Bone marrow (tissue), 2 donors: ENCODE measurements at places on chromosomes 11 and 22.
A peak's percentile ranks its signal among the peaks of the same experiment; 100 is the strongest.

GRCh38 chr11:19079643-19080440 lies 19.3 kb upstream of the MRGPRX2 start:
- DNase-seq = no peak

- no peak for DNase-seq
These were observed 2.8 kb upstream of the SIDT2 start for GRCh38 chr11:117175781-117176180.

DNA sequence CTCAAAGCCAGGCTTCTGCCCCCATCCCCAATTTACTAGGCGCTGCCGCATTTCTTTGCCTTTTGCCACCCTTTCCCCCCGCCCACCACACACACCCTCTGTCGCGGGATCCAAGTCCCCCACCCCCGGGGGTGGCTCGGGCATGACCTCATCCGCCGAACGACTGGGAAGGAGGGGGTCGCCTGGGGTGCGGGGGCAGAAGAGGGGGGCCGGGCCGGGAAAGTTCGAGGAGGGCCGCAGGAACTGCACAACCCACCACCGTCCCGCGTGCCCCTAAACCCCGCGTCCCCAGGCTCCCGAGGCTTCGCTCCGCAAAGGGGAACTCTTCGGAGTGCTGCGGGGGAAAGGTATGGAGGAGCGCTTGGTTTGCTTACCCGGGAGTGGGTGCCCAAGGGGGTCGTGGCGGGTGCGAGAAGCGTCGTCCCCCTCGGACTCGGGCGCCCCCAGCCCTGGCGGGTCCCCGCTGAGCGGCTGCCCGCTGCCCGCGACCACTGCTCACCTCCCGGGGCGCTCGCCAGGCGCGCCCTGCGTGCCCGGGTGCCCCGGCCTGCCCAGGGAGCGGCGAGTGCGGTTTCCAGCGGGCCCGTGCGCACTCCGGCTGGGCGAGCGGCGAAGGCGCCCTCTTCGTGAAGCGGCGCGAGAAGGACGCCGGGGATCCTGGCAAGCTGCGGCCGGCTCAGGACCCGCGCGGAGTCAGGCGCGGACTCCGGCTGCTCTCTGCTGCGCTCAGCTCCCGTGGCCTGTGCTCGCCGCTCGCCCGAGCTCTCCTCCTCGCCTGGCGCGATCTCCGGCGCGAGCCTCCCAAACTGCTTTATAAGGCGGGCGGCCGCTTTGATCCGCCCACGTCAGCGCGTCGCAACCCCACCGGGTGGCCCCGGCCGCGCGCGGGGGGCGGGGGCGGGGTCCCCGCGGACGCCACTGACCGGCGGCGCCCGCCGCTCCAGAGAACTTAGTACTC lies 4.0 kb upstream of the WNT11 start:
- DNase-seq = peak; percentile 11

DNA sequence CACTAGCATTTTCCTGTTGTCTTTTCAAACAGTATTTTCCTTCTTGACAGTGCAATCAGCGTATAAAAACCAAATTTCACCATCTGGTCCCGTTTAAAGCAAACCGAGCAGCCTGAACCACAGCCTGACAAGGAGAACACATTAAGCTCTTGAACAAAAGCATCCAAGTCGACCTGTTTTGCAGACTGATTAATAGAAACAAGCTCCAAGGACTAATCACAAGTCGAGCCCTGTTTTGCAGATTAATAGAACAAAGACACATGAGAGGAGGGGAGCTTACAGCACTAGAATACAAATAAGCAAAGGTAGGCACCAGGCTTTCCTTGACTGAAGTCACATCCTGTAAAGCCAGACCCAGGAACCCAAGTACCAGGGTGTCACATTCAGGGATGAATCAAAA lies 104.8 kb downstream of the MPPED2 start:
- DNase-seq = no peak

DNA sequence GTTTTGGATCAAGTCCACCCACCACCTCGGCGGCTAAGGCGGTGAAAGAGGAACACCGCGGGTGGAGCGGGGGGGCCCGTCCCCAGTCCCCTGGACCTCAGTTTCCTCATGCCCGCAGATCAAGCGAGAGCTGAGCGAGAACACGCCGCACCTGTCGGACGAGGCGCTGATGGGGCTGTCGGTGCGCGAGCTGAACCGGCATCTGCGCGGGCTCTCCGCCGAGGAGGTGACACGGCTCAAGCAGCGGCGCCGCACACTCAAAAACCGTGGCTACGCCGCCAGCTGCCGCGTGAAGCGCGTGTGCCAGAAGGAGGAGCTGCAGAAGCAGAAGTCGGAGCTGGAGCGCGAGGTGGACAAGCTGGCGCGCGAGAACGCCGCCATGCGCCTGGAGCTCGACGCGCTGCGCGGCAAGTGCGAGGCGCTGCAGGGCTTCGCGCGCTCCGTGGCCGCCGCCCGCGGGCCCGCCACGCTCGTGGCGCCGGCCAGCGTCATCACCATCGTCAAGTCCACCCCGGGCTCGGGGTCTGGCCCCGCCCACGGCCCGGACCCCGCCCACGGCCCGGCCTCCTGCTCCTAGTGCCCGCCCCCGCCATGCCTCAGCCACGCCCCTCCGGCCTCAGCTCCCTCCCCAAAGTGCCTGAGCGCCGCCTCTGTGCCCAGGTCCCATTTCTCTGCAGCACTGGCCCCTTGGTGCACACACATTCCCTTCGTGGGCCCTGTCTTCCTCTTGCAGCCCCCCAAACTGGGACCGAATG lies 12.7 kb downstream of the MAFF start:
- DNase-seq = no peak

DNA sequence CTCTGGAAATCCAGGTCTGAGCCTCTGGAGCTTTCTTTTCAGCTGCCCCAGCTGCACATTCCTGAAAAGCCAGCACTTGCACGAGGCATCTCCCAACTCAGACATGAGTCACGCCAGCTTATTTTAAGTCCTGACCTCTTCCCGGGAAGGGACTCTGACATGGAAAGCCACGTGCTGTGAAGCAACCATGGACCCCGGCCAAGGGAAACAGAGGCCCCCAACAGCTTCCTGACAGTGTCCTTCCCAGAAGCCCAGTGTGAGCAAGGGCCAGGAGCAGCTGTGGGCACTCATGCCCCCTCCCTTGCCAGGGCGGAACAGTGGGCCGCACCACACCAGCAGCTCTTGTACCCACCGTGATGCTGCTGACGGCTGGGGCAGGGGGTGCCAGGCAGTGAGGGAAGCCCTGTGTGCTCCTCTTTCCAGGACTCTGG lies 118.8 kb upstream of the CADM1 start:
- no peak for DNase-seq

DNA sequence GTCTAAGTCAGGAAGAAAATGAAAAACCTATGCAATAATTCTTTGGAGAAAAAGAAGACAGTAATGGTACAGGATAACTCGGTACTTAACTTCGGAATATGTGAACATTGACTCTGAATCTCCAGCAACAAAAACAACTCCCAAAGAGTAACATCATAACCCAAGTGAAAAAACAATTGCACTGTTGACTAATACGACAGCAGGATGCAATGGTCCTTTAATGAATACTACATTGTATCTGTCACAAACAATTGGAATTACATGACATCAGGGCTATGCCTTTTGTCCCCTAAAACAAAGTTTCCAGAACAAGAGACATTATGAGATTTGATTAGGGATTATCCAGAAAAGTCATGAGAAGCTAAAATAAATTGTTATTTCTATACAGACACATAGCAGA lies 1065.9 kb downstream of the LRRC4C start:
- DNase-seq = no peak

- DNase-seq = no peak
These were observed 662.1 kb downstream of the NTM start for GRCh38 chr11:132032555-132032954.

DNA sequence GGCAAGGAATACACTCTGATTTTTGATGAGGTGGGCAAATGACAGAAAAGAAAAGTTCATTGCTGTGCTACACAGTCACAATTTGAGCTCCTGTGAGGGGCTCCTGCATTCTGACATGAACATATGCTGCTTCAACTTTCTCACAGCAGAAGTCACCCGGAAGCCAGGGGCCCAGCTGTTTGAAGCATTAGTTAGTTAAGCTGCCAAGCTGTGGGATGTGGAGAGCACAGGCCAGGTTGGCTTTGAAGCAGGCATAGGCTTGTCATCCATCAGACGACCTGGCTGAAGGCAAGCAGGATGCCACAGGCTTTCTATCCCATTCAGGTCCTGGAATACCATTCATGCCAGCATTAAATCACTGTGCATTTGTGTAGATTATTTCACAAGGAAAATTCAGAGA lies 63.1 kb downstream of the MTNR1B start:
- no peak for DNase-seq

GRCh38 chr11:33449798-33450197 lies 192.6 kb downstream of the HIPK3 start:
- no peak for DNase-seq

DNA sequence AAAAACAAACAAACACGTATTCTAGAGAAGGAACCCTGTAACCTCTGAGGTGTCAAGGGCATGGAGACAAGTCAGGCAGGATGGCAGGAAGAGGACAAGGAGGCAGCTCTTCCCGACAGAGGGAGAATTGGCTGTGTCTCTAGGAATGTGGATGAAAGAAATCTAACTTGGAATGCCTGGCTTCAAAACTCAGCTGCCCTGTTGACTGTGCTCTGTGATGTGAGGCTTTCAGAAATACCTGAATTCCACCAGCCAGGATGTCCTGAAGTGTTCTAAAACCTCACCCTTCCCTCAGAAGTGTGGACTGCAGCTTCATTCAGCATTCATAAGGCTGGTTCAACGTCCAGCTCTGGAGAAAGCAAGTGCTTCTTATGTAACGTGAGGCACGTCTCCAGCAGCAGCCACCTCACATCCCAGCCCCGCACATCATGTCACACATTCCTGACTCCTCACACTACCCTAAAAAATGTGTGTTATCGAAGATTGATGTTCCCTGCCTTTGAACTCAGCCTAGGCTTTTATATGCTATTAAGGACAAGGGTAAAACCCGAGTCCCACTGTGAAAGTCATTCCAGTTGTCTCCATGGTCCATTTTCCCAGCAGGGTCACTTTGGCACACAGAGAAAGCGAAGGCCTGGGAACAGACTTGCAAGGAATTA lies 398.9 kb downstream of the ETS1 start:
- no peak for DNase-seq

DNA sequence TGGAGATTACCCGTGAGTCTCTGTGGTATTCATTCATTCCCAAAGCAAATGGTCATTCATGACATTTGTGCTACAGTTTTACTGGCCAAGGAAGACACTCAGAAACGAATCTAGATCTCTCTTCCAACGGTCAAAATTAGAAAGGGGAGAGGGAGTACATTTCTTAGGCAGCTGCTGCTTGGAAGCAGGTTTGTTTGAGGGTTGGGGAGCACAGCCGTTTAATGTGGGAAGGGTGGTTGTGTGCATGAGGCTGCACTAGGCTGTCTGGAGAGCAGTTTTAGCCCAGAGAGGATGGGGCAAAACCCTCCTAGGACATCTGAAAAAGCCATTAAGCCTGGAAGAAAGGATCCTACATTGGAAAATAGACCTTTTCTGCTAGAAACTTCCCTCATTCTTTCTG lies 29.7 kb upstream of the TIMP3 start:
- DNase-seq = no peak

DNA sequence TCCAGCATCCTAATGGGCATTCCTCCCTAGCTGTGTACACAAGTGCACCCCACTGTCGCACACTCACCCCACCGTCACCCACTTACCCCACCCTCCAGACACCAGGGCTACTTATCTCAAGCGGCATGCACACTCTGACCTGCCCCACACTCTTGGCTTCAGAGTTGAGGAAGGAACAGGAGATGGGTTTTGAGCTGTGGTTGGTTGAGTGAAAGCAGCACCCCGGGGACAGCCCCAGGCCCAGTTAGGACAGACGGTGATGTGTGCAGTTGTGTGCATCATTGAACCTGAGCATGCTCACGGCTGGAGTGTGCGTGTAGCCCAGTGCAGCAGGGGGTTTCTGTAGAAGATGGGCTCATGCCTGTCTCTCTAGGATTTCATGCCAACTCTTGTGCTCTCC lies 32.5 kb downstream of the AHNAK start:
- no peak for DNase-seq

GRCh38 chr11:102323542-102324251 lies 6.4 kb downstream of the BIRC3 start:
- no peak for DNase-seq

GRCh38 chr11:133409799-133410198 lies 122.5 kb downstream of the OPCML start:
- DNase-seq = no peak

GRCh38 chr11:88277349-88277915 lies 60.1 kb downstream of the CTSC start:
- DNase-seq = no peak

DNA sequence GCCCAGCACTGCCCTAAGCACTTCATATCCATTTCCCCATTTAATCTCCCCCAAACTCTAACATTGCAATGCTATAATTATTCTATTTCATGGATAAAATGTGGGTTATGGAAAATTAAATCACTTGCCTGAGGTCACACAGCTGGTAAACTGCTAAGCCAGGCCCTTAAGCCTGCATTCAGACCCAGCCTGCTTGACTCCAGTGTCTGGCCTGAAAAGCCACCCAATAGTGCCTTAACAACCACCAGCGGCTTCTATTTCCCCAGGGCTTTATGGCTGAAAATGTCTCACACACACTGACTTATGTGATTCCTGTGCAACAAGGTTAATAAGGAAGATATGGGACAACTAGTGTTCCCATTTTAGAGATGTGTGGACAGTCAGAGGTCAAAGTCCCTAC lies 178.5 kb upstream of the SNX19 start:
- DNase-seq = no peak

GRCh38 chr11:2366276-2366675 lies 10.8 kb upstream of the CD81 start:
- no peak for DNase-seq

- no peak for DNase-seq
These were observed 125.3 kb downstream of the BUD13 start for GRCh38 chr11:116647305-116648080.

- no peak for DNase-seq
These were observed 43.1 kb upstream of the DEUP1 start for GRCh38 chr11:93287434-93287833.

DNA sequence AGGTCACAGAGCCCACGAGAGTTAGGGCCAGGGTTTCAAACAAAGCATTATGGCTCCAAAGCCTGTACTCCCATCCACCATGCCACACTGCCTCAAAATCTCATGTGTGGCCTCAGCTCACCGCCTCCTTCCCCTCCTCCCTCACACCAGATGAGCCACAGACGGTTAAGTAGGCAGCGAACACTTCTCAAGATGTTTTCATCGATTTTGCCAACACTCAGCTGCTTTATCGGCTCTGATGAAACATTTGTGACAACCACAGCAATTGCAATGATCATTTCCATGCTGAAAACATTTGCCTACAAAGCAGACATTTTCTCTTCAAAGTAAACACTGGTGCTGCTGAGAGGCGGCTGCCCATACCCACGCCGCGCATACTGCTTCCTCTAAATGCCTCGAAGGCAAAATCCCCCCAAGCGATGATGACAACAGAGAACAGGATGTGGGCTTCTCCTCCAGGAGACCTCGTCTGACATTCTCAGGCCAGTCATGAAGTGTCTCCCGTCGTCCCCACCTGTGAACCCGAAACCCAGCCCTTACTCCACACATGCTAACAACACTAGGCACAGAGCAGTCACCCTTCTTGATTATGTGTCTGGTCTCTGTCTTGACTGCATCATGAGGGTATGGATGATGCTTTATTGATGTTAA lies 599.2 kb downstream of the SOX6 start:
- no peak for DNase-seq

GRCh38 chr22:49514641-49515040 lies 313.0 kb downstream of the BRD1 start:
- no peak for DNase-seq
